ENCODE measurements at places on chromosomes 7 and 10. TPM values are rescaled to one million over a fixed set of nuclear protein-coding genes. Genes with fewer than 3 reads are reported as not detected.

- no peak for DNase-seq
Observed at GRCh38 chr10:90602862-90603610, 254.8 kb downstream of the HTR7 start.

DNA sequence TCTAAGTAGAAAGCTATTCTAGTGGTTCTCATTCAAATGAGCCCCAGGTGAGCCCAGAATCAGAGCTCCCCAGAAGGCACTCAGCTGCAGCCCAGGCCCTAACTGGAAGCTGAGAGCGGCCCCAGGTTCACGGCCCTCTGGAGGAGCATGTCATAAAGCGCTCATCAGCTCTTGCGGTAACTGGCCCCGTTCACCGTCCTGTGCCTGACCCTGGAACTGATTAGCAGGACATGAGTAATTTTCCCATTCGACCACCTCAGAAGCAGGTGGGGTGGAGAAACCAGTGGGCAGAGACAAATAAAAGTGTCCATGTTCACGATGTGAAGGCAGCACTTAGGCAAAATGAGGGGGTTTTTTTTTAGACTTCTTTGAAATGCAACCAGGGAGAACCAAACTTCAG lies 136.1 kb upstream of the LYZL2 start:
- DNase-seq = no peak

DNA sequence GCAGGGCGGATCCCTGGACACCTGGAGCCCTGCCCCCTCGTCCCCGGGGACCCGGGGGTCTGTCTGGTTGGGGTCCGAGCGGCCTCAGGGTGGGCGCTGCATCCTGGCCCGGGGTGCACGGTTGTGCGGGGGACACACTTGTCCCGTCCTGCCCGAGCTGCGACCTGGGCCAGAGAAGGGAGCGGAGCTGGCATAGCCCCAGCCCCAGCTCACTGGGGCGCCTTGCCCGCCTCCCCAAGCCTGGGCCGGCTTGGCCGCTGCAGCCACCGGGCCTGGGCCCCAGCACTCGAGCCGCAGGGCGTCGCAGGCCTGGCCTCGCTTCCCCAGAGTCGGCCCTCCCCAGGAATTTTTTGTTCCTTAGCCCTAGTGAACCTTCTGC lies 54.5 kb downstream of the GLRX3 start:
- no peak for DNase-seq

DNA sequence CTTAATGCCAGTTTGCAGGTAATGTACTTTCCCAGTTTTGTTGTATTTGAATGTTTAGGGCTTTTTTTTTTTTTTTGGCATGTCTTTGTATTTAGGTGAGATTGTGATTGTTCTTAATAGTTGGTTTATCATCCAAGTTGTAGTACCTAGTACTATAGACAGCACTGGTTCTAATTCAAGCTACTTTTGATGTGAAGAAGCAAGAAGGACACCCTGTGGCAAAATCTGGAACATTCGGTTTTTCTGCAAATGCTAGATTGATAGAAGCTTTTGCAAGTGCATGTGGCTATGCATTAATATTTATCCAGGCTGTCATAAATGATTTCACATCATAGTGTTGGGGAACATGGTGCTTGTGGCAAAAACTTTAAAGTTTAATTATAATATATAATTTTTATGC lies 248.9 kb downstream of the FOXP2 start:
- peak; percentile 57 for DNase-seq

DNA sequence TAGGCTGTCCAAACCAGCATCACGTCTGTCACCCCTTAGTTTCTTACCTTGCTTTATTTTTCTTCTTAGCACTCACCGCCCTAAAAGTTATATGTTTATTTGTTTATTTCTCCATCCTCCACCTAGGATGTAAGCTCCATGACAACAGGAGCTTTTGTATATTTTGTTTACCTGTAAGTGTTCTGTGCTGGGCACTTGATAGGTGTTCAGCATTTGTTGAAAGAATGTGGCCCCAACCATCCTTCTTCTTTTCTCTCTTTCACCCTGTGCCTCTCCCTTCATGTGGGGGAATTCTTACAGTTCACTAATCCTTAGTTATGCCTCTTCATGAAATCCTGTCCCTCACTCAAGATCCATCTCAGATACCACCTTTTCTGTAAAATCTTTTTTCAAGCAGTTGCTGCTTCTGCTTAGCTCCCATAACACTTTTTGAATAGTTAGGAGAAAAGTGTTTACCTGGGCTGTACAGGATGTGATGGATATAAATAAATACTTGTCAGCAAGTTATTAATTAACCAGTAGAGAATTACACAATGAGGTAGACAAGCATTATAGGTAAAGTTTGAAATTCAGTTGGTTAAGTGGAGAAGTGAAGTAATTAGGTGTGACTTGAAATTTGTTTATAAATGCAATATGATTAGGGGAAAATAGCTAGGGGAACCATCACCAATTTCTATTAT lies 9.7 kb downstream of the AHR start:
- DNase-seq = no peak

DNA sequence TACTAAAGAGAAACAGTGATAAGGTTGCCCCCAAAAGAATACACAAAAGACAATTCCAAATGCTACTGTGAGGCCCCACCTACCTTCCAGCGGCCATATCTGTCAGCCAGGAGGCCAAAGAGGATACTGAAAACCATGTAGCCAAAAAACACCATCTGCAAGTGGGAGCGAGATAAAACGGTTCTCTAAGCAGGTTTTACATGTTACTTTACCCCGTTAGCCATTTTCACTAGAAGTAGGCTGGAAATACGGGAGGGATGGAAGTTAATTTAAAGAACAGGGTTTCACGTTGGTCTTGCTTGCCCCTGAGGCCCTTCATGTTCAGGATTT lies 38.2 kb downstream of the SVOPL start:
- DNase-seq = no peak

DNA sequence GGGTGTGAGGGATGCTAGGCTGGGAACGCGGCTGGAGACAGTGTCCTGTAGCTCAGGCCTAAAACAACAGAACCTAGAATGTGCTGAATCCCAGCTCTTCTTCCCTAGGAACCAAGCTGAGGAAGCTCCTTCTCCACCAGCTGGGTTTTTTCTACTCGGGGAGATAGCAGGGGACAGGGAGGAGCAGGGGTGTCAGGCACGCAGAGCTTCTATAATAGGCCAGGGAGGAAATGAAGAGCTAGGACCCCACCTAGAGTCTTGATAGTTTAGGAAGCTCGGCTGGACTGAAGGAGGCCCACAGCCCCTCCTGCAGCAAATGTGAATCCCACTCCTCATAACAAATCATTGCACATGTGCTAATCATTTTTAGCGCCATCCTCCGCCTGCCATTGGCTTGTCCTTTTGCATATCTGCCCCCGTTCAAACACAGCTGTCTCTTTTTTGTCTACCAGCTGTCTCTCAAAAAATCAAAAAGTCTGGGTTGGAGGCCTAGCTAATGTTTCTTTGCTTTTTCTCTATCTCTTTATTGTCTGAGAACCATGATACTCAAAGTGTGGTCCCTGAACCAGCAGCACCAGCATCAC lies 24.1 kb upstream of the FAM180A start:
- no peak for DNase-seq

DNA sequence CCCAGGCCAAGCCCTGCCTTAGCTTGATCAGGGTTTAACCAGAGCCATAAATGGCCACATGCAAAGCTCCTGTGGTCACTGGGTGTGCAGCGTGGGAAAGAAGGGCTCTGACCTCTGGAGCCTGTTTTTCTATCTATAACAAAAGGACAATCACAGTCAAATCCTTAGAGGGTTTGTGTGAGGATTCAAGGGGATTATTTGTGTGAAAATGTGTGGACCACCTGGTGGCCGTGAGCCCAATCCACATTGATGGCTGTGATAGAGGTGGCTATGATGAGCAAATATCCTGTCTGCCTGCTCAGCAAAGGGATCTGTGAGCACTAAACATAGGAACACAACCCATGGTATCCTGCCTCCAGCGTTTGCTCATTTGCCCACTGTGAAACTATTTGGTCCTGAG lies 107.1 kb downstream of the C10orf90 start:
- no peak for DNase-seq

DNA sequence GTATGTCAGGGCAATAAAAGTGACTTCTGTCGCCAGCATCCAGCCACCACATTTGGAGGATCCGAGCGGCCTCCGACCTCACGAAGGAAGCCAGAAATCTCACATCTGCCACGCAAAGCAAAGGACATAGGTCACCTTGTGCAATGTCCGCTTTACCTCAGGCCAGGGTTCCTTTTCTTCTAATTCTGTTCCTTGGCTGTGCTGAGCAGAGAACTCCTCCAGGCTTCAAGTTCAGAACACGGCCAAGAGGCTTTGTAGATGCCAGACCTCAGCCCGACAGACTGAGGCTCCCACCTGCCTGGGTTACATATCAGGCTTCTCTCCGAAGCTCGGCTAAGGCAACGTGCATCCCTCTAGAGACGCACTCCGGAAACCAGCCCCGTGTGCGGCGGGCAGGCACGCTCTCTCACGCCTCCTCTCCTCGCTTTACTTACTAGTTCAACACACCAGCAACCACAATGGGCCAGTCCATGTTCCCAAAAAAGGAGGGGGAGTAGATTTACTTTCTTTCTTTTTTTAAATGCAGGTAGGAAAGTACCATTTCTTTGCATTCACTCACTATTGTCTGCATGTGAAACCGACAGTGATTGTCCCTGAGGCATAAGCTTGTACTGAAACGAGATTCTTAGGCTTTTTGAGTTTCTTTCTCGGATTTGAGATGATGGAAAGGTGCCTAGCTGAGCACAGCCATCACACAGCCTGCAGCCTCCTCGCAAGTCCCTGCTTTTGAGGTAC lies 122.4 kb upstream of the AFAP1L2 start:
- peak; percentile 94 for DNase-seq

- no peak for DNase-seq
Observed at GRCh38 chr10:67861750-67862432, 22.6 kb upstream of the SIRT1 start.

DNA sequence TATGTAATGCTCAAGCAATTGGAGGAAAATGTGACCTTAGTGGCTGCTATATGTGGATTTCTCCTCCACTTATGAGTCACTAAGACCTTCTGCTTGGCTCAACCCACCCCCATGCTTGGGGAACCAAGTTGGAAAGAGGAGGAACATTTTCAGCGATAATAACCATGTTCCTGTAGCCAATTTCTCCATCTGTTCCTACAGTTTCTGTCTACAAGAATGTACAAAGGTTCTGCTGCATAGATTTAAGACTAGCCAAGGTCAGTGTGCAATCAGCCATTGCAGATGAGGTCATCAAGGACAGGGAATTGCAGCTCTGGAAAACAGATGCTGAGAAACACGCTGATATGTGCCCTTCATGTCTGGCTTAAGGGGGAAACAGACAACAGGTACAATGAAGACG lies 5.6 kb upstream of the NRCAM start:
- DNase-seq = peak; percentile 70

- no peak for DNase-seq
Observed at GRCh38 chr10:24700948-24701347, 22.7 kb downstream of the ARHGAP21 start.

- no peak for DNase-seq
Observed at GRCh38 chr7:78742694-78743093, 710.8 kb downstream of the MAGI2 start.

- no peak for DNase-seq
Observed at GRCh38 chr7:101465131-101465530, 102.5 kb downstream of the COL26A1 start.

- DNase-seq = no peak
Observed at GRCh38 chr7:15703732-15704131, 17.2 kb upstream of the MEOX2 start.

DNA sequence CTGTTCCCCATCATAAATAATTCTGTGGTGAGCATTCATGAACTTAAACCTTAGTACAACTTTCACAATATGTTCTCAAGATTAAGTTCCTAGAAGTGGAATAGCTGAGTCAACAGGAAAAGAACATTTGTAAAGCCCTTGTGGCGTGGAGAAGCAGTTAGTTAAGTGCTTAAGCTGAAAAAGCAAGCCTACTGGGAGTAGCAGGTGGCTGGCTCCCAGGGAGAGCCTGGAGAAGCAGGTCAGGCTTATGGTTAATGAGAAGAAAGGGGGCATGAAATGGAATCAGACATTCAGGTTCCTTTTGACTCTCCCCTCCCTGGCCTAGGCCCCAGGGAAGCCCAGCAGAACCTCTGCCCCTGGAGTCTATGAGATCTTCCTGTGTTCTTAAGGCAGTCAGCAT lies 35.3 kb downstream of the VSTM4 start:
- peak; percentile 76 for DNase-seq

DNA sequence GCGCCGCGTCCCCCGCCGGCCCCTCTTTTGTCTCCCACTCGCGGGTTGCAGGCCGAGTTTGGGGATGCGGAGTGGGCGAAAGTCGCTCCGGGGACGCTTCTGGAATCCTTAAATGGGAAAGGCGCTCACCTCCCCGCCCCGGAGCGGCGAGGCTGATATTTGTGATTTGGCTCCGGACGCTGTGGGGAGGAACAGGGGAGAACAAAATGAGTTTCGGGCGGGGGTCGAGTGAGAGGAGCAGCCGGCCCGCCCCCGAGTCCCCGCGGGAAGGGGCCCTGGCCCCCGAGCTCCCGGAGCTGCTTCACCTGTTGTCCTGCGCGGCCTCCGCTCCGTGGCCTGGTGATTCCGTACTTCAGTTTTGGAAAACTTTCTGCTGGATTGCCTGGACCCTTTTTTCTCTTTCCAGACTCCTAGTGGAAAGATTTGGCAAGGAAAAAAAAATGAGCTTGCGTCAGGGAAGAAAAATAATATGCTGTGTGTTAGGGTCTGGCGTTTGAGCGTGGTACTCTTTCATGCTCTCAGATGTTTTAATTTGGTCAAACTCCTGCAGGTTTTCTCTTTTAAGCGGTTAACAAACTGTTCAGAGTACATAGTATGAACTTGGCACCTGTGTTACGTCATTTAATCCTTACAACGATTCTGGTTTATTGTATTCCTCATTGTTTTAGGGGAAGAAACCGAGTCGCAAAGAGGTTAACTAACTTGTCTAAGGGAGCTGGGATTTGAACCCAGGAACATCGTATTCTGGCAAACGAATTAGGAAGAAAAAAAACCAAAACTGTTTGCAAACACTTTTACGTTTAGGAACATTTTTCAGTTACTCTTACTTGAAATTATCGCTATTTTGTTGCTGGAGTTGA lies 924 bp downstream of the BMPR1A start:
- DNase-seq = peak; percentile 95

DNA sequence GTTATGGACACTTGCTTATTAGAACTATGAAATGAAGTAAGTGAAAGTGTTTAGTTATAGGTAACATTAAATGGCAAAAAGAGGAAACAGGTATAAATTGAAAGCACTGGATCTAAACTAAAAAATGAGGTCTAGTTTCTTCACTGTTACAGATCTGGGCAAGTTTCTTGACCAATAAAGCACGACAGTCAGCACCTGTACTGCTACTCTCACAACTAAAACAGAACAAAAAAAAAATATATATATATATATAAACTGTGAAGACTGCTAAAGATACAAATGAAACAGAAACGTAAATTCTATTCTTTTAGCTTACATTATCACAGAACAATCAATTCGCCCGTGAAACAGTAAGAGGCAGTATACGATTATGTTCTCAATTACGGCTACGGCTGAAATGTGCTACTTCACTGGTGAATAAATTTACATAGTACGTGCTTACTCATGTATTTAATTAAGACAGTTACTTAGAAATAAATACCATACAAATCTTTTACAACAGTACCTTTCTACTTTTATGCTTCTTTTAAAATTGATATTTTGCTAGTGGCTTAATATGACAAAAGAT lies 4.2 kb downstream of the AHR start:
- DNase-seq = peak; percentile 39

SPDYE2B gene
- polyA plus RNA-seq = 0.91 TPM

SEC61A2 gene
- polyA plus RNA-seq = 11.7 TPM

SFTPA1 gene
- polyA plus RNA-seq = not detected

PALD1 gene
- 18.9 TPM for polyA plus RNA-seq

LBX1 gene
- 6.6 TPM for polyA plus RNA-seq

NODAL gene
- polyA plus RNA-seq = 0.21 TPM

BLNK gene
- polyA plus RNA-seq = 1.7 TPM

KCNK18 gene
- not detected for polyA plus RNA-seq

ZCCHC24 gene
- polyA plus RNA-seq = 51.7 TPM

PHTF2 gene
- 10.5 TPM for polyA plus RNA-seq
